ENCODE measurements at places on chromosomes 12 and 14.

DNA sequence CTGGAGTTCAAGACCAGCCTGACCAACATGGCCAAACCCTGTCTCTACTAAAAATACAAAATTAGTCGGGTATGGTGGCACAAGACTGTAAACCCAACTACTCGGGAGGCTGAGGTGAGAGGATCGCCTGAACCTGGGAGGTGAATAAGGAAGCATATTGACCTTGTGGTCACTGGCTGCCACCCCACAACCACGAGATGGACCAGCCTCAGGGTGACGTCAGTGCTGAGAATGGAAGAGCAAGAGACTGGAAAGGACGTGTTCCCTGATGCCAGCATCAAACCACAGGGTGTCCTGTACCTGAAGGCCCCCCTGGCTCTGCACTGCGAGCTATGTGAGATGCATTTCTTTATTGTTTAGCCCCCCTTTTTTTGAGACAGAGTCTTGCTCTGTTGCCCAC is 45.9 kb upstream of the BDKRB2 start:
- no peak for DNase-seq

- DNase-seq: no peak
Observed at GRCh38 chr12:132423820-132424645, 65.9 kb upstream of the FBRSL1 start.

GRCh38 chr12:25500651-25501050 is 52.4 kb downstream of the LMNTD1 start:
- no peak for DNase-seq

- no peak for DNase-seq
Observed at GRCh38 chr14:100275214-100275613, 31.0 kb downstream of the SLC25A29 start.
